Heart right ventricle (tissue), 16 donors: ENCODE measurements at places on chromosomes 1 and 21.

DNA sequence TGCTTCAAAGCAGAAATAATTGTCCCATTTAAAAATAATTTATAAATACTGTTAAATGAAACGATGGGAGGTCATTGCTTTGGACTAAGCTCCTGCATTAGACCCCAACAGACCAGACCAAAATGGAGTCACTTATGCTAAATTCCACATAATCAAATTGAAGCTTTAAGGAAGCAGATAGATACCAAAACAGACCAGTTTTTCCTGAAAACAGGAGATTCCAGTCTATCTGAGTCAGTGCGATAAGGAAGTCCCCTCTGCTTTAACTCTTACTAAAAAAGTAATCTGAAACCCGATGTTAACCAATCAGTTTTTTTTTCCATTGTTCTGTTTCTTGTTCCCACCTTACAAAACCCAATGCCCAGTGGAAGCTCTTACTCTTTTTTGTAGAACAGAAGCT, 16.2 kb upstream of the DNASE2B start:
- DNase-seq, result no peak

- peak; percentile 44 for DNase-seq
These were observed 98.7 kb upstream of the RGS1 start for GRCh38 chr1:192476802-192477298.

DNA sequence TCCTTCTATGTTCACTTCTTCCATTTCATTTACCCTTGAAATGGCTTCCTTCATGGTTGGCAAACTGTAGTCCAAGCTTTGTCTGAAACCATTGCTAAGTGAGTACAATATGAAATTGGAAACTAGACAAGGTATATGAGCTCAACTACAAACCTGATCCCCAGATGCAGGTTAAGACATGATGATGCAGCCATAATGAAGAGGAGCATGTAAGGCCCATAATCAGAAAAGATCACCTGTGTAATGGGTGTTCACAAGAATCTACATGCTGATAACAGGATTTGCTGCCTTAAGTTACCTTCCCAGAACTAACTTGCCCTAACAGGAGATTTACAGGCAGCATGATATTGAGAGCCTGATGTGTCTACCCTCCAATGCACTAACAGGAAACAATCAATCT, 153.9 kb downstream of the KCNH1 start:
- no peak for DNase-seq

DNA sequence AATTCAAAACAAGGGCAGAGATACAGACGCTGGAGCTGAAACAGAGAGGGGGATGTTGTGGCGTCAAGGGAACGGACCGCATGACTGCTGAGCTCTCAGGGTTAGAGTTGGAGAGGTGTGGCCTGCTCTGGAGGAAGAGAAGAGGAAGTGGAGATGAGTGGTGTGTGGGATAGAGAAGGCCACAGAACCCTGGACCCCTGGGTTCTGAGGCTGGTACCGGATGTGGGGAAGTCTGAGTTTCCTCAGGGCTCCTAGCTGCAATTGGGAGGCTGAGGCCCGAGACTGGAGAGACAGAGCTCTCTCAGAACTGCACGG, 1.8 kb downstream of the BCAN start:
- DNase-seq, result no peak

DNA sequence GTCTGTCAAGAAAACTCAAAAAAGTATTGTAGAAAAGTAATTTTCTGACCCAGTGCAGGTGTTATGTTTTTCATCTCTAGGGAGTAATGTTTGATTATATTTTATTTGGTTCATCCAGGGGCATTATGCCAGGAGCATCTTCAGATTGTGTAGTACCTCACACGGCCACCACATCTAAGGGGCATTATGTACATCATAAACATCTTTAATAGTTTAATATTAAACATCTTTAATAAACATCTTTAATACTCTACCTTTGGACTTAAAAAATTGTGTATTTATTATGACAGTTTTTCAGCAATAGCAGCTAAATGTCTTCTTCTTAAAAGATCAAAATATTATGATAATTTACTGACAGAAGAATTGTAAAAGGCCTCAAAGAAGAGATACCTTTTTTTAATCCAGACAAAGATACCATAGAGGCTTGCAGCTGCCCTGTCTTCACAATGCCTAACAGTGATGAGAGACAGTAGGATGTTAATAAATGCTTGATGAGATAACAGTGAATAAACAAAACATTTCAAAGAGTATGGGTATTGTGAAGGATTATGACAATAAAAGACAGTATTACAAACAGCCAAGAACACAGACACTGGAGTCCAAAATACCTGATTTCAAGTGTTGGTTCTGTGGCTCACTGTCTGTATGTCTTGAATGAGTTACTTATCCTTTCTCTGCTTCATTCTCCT, 240.9 kb upstream of the ADGRL2 start:
- DNase-seq, result no peak

DNA sequence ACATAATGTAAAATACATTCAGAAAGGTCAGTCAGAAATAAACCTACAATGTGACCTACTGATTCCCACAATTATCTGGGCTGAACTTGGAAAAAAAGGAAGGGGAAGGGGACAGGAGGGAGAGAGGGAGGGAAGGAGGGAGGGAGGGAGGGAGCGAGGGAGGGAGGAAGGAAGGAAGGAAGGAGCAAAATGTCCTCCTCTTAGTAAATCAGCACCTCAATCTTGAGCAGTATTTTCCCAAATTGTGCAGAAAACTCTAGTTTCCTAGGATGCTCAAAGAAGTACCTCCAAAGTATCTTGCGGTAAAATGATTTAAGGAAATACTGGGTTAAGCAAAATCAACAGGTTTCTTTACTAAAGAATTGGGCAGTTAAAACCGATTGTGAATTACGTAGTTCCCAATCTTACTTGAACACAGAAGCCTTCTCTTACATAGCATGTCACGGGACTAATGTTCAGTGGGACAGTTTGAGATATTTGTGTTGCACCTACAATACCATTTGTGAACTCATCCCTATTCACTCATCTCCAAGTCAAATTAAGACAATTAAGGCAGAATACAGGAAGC, 51.0 kb upstream of the ASPM start:
- no peak for DNase-seq

DNA sequence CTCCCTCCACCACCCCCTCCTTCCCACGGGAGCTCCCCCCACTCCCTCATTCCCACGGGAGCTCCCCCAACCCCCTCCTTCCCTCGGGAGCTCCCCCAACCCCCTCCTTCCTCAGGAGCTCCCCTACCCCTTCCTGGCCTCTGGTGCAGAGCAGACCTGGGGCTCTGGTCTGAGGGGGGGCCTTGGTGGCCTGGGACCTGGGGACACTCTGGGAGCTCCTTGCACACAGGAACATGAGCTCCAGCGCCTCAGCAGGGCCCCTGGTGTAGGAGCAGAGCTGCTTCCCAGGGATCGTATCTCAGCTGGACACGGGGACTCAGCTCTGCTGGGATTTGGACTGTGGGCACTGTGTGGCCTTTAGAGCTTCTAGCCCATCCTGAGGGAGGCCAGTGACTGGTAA, 19.7 kb upstream of the PRSS38 start:
- DNase-seq, result no peak

DNA sequence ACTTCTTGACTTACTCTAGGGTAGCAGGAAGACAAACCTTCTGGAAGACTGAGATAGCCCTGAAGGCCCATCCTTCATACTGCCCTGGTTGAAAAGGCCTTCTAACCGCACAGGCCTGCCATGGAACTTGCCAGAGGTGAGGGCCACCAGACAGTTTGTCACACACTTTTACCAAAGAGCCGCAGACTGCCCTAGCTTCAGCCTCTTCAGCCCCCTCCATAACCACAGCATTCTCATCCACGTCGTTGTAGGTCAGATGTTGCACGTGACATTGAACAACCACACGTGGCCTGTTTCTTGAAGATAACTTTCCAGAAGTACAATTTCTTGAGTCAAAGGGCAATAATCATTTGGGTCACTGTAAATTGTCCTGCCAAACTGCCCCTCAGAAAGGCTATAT, 18.9 kb downstream of the ZNF362 start:
- DNase-seq, result no peak

- DNase-seq, result no peak
These were observed 161.8 kb upstream of the B3GALT2 start for GRCh38 chr1:193348091-193348768.

- DNase-seq, result no peak
These were observed 1.2 kb downstream of the BMP8B start for GRCh38 chr1:39787468-39787867.
